ENCODE measurements at places on chromosomes 2 and 18. TPM values are rescaled to one million over a fixed set of nuclear protein-coding genes. Genes with fewer than 3 reads are reported as not detected.

- H3K36me3 ChIP-seq = no peaks in the 10 kb centered on the region
- no peak overlapping the region for H3K4me3 ChIP-seq
- H3K4me1 ChIP-seq = no peaks in the 10 kb centered on the region
- no peak overlapping the region for H3K27ac ChIP-seq
Observed at GRCh38 chr2:237223201-237223861, 137.6 kb downstream of the COPS8 start.

DNA sequence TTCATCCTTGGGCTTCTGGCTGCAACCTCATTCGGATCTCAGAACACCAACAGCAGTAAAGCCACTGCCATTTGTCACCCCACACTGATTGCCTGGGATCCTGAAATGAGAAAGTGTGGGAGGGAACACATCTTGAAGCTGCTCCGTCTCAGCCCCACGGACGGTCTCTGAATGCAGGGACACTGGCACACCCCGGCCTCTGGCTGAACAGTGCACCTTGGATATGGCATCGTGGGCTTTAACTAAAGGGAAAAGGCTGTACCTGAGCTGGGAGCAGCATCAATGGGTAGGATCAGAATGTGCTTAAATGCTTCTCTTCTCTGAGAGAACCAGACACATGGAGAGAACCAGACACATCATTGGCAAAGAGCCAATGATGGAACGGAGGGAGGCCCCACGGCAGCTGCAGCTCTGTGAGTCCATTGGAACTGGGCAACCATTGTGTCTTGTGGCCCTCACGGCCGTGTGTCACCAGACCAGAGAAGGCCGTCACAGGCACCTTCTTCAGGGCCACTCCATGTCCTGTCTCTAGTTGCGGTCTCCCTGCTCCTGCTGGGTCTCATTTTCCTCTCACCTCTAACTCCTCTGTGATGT, 193.4 kb upstream of the MYT1L start:
- H3K27me3 ChIP-seq = no peaks in the 10 kb centered on the region
- DNase-seq = no peak
- H3K27ac ChIP-seq = no peak overlapping the region
- no peaks in the 10 kb centered on the region for H3K36me3 ChIP-seq

- H3K27ac ChIP-seq = no peak overlapping the region
- no peaks in the 10 kb centered on the region for H3K36me3 ChIP-seq
- no peak for DNase-seq
- H3K4me1 ChIP-seq = no peaks in the 10 kb centered on the region
Observed at GRCh38 chr18:43596105-43596712, 318.9 kb upstream of the SYT4 start.

DNA sequence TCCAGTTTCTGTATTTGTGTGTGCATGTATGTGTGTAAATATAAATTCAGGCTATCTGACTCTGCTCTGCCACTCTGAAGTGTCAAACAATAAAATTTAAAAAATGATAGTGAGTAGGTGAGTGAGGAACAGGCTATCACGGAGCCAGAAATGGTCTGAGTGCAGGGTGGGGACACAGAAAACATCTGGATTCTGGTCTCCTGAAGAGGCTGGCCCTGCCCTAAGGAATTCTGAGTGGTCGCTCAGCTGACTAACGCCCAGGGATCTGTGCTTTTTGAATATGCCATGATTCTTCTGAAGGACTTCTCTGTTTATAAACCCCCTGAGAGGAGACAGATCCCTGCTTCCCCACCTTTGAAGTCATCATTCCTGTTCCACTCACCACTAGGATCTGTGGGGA, 353.9 kb upstream of the GYPC start:
- DNase-seq = no peak
- no peaks in the 10 kb centered on the region for H3K4me1 ChIP-seq
- H3K27ac ChIP-seq = no peak overlapping the region
- H3K36me3 ChIP-seq = no peaks in the 10 kb centered on the region

- no peak overlapping the region for H3K4me3 ChIP-seq
- no peaks in the 10 kb centered on the region for H3K36me3 ChIP-seq
- no peaks in the 10 kb centered on the region for H3K27me3 ChIP-seq
- H3K4me1 ChIP-seq = no peaks in the 10 kb centered on the region
- no peak overlapping the region for H3K27ac ChIP-seq
Observed at GRCh38 chr18:49020621-49021021, 69.9 kb upstream of the SMAD7 start.

GRCh38 chr2:149716687-149717086, 129.1 kb upstream of the MMADHC start:
- H3K27me3 ChIP-seq = no peaks in the 10 kb centered on the region
- H3K4me1 ChIP-seq = no peaks in the 10 kb centered on the region
- DNase-seq = no peak
- no peak overlapping the region for H3K4me3 ChIP-seq

DNA sequence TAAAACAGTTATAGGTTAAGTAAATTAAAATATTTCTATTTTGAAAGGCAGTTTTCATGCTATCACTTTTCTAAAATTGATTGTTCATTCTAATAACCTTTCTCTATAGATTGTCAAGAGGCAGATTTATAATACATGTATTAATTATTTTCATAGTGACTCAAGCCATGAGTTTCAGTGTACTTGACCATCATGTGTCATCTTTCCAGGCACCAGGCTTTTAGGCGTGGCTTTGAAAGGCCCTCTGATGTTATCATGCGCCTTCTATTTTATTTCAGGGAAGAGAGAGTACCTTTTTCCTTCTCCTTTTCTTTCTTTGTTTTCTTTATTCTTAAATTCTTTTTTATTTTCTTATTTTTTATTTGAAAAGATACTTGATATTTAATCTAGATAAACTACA, 128.3 kb upstream of the ETAA1 start:
- no peaks in the 10 kb centered on the region for H3K36me3 ChIP-seq
- no peak for DNase-seq
- H3K27ac ChIP-seq = no peak overlapping the region

The SGPP2 gene
- total RNA-seq = 96.5 TPM

The UGT1A1 gene
- 1.9 TPM for total RNA-seq

The NBEAL1 gene
- total RNA-seq = 72.7 TPM

The PCARE gene
- not detected for total RNA-seq
